Stimulated activated CD4-positive, alpha-beta T cell treated with anti-CD3 and anti-CD28 coated beads, Interleukin-1b, Interleukin-23, amount 100 ng/mL, for 4 hours (primary cell): ENCODE measurements at places on chromosomes 4 and X.

DNA sequence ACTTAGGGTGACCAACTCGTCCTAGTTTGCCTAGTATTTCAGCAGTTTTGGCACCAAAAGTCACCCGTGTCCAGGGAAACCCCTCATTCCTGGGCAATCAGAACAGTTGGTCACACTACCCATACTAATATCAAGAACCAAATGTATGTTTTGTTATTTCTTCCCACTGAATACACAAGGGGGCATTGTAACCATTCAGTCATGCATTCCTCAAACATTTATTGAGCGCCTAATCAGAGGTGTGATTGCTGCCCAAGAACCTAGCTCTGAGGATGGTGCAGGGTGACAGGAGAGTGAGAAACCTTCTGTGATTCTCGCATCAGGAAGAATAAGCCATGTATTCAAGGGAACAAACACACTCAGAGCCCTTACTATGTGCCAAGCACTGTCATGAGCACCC is 69.8 kb upstream of the RAI2 start:
- DNase-seq = no peak

DNA sequence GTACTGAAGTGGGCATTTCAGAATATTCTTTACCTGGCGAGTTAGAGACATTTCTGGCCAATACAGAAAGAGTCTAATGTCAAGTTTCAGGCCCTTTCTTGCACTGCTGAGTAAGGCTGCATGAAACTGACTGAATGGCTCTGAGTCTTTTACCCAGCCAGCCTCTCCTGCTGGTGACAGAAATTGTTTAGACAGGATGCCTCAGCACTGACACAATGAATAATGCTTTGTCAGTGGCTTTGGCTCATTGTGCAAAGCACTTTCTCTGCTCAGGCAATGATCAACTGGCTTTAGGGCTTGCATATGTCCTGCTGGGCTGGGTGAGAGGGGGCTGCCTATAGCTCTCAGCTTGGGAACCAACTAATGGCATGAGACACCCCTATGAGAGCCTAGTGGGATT is 45.5 kb downstream of the CLNK start:
- no peak for DNase-seq

DNA sequence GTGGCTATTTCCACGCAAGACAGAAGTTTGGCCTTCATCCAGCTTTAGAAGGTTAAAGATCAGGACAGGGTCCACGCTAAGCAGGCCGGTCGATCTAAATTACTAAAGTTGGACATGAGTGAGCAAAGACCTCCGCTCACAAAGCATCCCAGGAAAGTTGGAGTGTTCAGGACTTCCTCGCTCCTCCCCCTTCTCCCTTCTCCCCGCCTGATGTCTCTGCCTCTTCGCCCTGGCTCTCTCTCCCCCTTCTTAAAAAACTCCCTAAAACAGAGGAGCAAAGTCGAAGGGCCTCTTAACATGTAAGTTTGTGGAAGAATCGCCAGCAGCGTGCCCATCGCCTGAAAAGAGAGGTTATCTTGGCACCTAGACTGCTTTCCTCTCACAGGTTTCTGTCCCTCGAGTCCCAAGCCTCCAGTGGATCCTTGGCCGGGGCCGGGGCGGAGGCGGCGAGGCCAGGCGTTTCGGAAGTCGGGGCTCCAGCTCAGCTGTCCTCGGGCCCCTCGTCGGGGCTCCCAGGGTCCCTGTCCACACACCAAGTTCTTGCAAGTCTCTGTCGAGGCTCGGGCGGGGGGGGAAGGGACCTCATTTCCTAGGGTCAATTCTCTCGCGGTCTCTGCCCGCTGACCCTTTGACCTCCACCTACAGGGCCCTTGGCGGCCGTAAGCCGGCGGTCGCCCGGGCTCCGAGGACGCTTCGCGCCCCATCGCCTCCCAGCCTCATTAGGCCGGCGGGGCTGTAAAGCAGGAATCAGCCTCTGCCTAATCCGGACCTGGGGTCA is 7.6 kb downstream of the ZIC3 start:
- no peak for DNase-seq

DNA sequence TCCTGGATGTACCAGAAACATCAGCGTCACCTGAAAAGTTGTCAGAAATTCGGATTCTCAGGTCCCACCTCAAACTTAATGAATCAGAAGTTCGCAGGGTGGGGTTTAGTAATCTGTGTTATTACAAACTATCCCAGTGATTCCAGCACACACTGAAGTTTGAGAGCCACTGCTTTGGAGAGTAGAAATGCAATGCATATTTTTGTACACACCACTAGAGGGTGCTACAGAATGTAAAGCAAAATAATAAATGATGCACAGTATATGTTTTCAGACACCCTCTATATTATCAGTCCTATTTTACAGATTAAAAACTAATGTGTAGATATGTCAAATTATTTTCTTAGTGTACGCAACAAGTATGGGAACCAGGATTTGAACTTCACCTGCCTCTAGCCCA is 2.4 kb upstream of the MORF4L2 start:
- no peak for DNase-seq

DNA sequence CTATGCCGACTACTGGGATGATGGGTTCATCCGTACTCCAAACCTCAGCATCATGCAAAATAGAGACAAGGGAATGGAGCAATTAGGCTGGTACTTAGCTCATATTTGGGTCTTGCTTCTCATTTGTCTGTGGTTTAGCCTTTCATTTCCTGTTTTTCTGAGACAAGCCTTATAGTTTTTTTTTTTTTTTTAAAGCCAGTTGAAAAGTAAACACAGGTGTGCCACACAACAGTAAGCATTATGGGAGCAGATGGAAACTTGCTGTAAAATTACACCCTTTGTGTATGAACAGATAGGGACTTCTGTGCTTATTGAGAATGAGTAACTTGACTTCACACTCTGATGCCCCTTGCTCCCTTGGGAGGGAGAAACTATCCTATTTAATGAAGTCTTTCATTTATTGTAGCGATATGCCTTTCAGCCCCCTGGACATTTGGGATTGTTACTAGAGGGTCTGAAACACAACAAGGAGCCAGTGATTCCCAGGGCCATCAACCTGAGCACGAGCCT is 13.7 kb downstream of the RASSF6 start:
- no peak for DNase-seq

DNA sequence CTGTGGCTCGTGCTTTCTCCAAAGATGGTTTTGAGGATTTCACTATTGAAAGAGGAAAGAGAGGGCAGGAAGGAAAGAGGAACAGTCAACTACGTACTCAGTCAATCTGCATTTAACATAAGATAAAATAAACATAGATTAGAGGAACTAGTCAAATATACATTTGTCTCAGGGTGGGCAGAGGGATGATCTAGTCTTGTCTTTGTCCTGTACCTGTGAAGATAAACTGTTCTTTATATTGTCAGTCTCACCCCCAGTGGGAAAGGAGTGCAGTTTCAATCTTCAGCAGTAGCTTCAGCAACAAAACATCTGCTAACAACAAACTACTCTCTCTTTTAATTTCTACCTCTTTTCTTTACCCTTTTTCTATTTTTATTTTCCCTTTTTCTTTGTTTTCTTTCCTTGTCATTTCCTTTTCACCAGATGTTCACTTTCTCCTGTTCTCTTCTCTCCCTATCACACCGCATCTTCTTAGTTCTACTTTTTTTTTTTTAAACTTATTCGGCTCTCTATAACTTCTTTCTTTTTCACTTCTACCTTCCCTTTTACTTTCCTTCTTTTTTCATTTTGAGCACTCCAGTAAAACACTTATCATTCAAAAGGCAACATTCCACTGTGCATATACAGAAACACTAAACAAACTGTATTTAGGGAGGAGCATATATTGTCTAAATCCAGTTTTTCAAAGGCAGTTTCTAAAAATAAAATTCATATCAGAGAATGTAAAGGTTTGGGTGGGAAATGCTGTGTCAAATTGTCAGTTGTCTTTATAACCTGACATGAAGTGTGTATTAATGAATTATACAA is 51.4 kb upstream of the GUCY1A1 start:
- no peak for DNase-seq

- no peak for DNase-seq
These were observed 277.1 kb upstream of the TENM3 start for GRCh38 chr4:181966104-181966551.

GRCh38 chr4:146214238-146214637 is at the start of gene REELD1:
REELD1 (plus strand) TSS chr4:146214538; CDS start chr4:146216953, 2,415 bp downstream.
- no peak for DNase-seq
